ENCODE measurements at places on chromosomes 5 and 9.

GRCh38 chr9:69454321-69454720 lies 129.3 kb downstream of the ENTREP1 start:
- DNase-seq = no peak

DNA sequence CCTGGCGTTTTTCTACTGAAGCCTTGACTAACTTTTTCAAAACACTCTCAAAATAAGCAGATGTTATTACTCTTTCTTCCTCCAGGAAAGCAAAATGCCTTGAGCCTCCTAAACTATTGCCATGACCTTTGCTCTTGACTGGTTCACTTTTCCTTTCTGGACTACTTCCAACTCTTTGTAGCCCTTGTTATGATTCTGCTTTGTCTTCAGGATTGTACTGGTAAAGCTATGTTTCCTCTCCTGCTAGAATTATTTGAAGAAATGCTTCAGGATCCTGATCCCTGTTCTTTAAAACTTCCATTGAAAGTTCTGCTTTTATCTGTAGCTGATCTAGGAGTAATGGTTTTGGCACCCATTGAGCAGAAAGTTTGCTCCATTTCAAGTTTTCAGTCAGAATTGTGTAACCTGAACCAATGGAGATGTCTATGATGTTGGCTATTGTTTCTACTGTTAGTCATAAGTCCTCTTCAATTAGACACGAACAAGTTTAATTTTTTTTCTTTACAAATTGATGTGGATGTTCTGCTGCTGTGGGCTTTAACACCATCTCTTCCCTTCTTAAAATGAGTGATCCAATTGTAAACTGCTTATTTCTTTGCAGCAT lies 1356.4 kb downstream of the EFNA5 start:
- DNase-seq = no peak

DNA sequence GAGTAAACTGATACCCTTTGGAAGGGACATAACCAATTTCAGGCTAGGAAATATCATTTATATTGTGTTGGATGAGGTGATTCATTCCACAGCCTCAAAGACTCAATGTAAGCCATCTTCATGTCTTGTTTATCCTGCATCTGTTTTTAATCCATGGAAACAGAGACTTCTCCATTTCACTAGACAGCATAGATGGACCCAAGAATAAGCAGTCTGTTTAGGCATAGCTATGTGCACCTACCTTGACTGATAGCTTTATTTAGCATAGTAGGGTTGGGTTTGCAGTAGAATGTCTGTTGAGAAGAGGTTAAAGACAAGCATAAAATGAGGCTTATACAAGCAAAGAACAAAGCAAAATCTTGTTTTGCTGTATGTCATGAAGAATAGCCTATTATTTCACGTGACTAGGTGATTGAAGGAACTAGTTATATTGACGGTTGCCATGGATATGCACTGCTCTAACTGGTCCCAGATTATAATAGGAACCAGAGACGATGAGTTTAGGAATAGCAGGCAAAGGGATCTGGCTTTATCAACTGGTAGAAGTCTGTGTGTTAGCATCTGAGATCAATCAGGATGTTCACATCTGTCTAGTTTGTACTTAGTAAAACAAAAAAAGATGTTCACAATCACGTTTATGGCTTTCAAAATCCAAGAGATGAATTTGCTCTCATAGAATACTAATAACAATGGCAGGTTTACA lies 154.8 kb upstream of the KLF9 start:
- DNase-seq = no peak

GRCh38 chr9:134063088-134063570 lies 4.7 kb downstream of the BRD3 start:
- DNase-seq = no peak

- DNase-seq = no peak
Measured at GRCh38 chr5:64077589-64077988, 88.1 kb upstream of the RNF180 start.

DNA sequence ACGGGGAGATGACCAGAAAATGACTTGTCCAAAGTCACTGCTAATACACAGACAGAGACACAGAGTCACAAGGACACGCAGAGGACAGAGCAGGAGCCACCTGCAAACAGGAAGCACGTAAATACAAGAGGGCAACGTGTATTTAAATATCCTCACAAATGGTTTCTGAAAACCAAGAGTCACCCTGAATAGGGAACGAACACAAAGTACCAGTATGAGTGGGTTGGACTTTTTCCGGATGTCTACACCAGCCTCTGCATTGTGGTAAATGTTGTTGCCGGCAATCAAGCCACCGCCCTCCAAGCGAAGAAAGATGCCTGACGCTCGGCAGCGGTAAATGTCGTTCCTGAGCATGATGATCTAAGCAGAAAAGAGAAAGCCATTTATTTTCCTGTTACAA lies 44.5 kb downstream of the FBXO10 start:
- DNase-seq = no peak

GRCh38 chr5:79759436-79759835 lies 69.8 kb downstream of the CMYA5 start:
- DNase-seq = no peak

- no peak for DNase-seq
Measured at GRCh38 chr5:135952683-135953082, 2.1 kb downstream of the LECT2 start.

- DNase-seq = no peak
Measured at GRCh38 chr9:27537027-27537435, 7.4 kb upstream of the MOB3B start.

- DNase-seq = no peak
Measured at GRCh38 chr5:128487041-128487440, 51.0 kb downstream of the FBN2 start.

- DNase-seq = no peak
Measured at GRCh38 chr5:175840050-175840841, 31.1 kb upstream of the CPLX2 start.

DNA sequence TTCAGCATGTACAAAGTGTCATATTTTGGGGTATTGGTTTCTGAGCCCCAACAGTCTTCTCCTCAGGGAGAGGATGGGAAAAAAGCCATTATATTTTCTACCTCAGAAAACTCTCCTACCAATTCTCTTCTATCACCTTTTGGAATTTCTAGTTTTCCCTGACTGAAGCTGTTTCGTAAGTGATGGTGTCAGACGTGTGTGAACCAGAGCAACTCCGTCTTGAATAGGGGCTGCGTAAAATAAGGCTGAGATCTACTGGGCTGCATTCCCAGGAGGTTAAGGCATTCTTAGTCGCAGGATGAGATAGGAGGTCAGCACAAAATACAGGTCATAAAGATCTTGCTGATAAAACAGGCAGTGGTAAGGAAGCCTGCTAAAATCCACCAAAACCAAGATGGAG lies 197.3 kb upstream of the C9orf72 start:
- DNase-seq = no peak

GRCh38 chr5:123535648-123536047 lies 23.7 kb downstream of the CSNK1G3 start:
- no peak for DNase-seq

DNA sequence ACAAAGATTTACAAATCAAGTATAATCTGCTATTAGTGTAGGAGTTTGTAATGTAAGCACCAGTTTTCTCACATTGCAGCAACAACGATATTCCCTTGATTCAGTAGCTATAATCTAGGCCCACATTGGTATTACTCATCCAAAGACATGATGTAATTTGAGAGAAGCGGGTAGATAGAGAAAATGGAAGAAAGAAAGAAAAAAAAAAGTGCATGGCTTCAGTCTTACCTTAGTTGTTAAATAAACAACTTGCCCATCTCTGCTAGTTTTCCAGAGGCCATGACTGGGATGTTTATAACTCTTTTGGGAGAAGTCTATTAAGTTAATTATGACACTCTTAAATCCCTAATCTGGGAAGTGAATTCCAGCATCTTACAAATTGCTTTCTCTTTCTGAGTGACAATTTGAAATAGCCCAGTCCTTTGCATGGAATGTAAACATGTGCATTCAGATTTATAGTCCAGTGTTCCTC lies 2.8 kb downstream of the MELK start:
- DNase-seq = no peak

- no peak for DNase-seq
Measured at GRCh38 chr9:97511655-97512427, 10.4 kb downstream of the TMOD1 start.

- no peak for DNase-seq
Measured at GRCh38 chr9:108245901-108246300, 609.9 kb downstream of the ACTL7B start.

- no peak for DNase-seq
Measured at GRCh38 chr9:684941-685340, 156.6 kb upstream of the DMRT1 start.

GRCh38 chr5:51632793-51633192 lies 249.5 kb downstream of the ISL1 start:
- no peak for DNase-seq

DNA sequence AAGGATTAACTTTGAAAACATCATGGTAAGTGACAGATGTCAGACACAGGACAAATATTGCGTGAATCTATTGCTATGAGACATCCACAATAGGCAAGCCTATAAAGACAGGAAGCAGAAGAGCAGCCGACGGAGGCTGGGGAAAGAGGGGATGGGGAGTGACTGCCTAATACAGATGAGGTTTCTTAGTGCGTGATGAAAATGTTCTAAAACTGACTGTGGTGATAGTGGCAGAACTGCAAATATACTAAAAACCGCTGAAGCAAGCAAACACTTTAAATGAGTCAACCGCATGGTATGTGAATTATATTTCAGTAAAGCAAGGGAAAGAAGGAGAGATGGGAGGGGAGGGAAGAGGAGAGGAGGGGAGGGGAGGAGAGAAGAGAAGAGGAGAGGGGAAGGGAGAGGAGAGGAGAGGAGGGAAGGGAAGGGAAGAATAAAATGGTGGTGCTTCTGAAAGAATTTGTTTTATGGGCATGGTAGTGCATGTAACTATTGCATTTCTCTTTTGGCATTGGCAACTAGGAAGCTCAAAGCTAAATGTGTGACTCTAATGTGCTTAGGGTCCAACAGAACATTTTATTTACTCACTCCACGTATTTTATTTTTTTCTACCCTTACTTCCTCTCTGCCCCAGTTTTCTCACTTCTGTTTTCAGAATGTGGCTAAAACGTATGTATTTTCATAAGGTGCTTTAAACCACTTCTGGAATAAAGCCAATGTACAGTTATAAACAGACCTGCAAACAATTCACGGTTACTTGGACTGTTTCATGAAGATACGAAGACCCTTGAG lies 21.3 kb downstream of the AKNA start:
- no peak for DNase-seq

DNA sequence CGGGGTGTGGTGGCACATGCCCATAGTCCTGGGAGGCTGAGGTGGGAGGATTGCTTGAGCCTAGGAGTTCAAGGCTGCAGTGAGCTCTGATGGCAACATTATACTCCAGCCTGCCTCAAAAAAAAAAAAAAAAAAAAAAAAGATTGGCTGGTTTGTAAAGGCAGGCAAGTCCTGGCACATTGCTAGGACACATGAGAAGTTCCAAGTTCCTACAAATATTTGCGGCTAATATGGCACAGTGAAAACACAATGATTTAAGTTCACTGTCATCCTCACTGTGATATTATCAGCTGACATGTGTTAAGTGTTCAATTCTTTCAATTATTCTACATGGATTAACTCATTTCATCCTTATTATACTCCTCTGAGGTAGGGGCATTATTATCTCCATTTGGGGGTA lies 20.1 kb downstream of the TMEM268 start:
- no peak for DNase-seq

- DNase-seq = no peak
Measured at GRCh38 chr9:15274425-15274824, 32.6 kb downstream of the TTC39B start.

- DNase-seq = no peak
Measured at GRCh38 chr5:90528601-90529193, 687 bp downstream of the LYSMD3 start.

DNA sequence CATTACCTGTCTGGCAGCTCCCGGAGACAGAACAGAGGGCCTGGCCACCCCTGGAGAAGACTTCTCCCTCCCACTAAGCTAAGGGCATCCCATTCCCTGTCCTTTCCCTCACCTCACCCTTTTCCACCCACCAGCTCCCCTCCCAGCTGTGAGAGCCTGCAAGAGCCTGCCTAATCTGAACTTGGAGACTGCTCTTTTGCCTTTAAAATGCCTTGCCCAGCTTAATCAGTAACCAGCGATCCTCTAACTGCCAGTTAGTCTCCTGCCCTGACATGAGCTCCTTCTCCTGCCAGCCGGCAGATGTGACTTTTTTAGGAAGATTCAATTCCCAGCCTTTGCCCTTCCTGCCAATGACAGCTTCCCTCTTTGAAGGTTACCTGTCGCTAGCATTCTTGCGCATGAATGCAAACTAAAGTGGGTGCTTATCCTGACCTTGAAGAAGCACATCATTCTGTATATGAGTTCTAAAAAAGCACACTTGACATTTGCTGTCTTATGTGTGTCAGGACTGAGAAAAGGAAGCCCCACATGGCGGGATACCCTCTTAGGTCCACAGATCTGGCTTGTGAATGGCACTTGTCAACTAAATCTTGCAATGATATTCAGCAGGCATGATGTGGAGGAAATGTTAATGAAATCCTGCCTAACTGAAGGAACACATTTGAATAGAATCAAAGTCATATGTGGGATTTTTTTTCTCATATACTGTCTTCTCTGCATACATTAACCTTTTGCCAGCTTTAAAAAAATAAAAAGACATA lies 411.2 kb upstream of the SLC30A5 start:
- DNase-seq = no peak

- DNase-seq = no peak
Measured at GRCh38 chr5:89849830-89850512, 559.6 kb downstream of the CETN3 start.

- DNase-seq = no peak
Measured at GRCh38 chr9:70586476-70586875, 172.0 kb upstream of the KLF9 start.

DNA sequence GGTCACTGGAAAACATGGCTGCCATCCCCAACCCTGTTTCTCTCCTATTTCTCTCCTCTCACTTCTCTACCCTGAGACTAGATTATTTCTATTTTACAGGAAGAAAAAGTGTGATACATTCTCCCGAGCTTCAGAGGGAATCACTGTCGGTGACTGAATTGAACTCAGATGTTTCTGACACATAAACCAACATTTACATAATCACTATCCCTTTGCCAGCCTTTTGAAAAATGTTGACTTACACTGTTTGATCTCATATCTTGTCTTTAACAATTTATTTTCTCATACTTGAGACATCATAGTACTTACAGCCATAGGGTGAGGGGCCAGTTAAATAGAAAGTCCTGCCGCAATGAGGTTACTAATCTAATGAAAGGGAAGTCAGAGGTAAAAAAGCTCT lies 25.1 kb upstream of the PPP2CA start:
- no peak for DNase-seq
